ENCODE measurements at places on chromosomes 1 and 21.

- peak; percentile 85 for DNase-seq
Observed at GRCh38 chr1:50268049-50268448, 155.2 kb downstream of the DMRTA2 start.

DNA sequence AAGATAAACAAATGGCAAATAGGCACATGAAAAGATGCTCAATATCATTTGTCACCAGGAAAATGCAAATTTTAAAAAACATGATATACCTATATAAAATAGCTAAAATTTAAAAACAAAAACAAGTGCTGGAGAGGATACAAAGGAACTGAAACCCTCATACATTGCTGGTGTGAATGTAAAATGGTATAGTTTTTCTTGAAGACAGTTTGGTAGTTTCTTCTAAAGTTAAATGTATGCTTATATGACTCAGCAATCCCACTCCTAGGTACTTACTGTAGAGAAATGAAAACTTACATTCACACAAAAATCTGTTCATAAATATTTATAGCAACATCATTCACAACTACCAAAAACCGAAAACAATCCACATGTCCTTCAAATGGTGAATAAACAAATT lies 11.2 kb downstream of the TAF12 start:
- no peak for DNase-seq

- no peak for DNase-seq
Observed at GRCh38 chr1:85936470-85936869, 220.1 kb downstream of the COL24A1 start.

- DNase-seq: no peak
Observed at GRCh38 chr1:156152628-156153027, 757 bp upstream of the SEMA4A start.

DNA sequence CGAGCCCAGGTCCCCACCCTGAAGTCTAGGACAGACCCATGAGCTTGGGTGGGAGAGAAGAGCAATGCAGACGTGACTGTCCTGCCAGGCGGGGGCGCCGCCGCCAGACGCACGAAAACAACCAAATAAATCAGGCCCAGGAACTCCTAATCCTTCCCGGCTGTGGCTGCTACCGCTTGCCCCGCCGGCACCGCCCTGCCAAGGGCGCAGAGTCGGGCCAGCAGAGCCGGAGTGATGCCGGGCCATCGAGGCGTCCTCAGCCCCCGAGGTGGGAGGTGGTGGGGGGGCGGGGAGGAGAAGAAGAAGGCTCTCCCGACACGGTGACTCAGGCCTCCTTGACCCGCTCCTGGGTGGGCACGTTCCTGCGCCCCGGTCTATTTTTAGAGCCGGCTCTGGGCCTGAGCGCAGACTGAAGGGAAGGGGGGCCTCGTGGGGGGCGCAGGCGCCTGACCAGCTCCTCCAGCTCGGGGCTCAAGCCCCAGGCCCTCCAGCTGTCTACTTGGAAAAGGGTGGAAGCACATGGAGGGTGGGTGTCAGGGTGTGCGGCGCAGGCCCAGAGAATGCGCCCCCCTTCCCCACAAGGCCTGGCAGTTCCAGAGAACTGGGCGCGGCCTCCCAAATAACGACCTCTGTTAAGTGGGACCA lies 10.7 kb upstream of the COL16A1 start:
- peak; percentile 93 for DNase-seq

DNA sequence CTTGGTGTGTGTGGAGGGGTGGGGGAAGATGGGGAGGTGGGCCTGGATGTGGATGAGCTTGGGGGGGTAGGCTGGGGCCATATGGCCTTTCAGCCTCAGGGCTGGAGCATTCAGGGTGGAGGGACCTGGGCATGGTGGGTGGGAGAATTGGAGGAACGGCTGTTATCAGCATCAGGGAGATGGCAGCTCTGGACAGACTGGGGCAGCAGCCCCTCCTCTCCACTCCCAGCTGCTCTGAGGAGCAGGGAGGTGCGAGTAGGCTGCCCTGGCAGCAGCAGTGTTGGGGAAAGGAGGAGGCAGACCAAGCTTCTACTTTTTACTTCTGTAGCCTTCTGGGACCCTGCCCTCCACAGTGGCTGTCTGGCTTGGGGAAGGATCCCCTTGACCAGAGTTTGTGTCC lies 10.2 kb downstream of the PPFIA4 start:
- no peak for DNase-seq

DNA sequence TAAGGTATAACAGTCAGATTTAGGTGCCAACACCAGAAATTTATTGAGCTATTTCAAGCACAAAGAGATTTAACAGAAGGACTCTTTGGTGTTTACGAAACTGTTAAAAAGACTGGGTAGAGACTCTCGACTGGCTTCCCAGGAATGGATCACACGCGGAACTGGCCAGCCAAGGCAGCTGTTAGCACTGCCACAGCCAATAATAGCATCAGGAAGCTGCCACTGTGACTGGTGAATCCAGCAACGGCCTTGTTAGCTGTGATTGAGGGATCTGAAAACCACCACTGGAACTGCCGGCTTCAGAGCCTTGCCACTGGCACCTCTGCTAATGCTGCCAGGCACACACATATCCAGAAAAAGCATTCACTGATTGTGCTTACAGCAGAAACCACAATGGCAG lies 10.6 kb upstream of the SIM2 start:
- DNase-seq: no peak

DNA sequence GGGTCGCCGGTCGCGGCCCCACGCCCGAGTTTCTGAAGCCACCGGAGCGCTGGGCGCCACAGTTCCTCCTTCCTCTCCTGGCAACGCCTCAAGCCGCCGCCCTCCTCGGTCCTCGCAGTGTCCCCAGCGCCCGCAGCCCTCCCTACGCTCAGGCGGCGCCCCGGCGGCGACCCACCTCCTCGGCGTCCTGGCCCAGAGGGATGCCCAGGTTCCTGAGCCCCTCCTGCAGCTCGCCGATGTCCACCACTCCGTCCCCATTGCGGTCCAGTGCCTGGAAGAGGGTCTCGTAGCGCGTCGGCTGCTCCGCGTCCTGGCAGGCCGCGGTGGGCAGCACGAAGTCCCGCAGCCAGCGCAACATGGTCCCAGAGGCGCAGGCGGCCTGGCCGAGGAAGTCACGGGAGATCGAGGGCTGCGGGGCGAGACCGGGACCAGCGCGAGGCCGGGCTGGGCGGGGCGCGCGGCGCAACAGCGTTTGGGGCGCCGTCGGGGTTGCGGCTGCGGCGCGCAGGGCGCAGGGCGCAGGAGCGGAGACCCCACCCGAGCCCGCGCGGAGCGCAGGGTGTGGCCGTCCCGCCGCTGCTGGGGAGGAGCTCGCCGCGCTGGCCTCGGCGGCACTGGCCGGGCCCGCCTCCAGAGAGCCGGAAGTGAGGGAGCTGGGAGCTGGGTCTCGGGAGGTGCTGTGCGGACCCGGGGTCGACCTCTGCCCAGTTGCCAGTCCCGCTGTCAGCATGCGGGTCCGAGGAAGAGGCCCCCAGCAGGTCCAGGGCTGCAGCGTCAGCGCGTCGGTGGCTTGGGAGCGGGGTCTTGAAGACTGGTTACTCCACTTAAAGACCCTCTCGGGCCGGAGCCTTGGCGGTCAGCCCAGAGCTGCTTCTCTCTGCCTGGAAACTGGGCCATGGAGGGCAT lies at the start of gene SLC25A24:
SLC25A24 (minus strand) TSS at position 563 of the 906 bp plus-strand sequence; CDS start at position 358, 205 bp downstream.
- peak; percentile 89 for DNase-seq

DNA sequence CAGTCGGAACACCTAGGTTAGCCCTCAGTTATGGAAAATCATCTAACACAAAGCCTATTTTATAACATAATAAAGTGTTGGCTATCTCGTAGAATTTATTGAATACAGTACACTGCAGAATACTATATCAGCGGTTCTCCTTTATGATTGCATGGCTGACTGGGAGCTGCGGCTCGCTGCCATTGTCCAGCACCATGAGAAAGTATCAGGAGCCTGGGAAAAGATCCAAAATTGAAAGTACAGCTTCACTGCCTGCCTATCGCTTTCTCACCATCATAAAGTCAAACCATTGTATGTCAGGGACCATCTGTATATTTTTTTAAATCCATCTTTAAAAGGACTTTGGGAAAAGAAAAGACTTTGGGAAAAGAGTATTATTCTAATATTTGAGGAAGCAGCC lies 111.9 kb upstream of the RAVER2 start:
- DNase-seq: no peak

DNA sequence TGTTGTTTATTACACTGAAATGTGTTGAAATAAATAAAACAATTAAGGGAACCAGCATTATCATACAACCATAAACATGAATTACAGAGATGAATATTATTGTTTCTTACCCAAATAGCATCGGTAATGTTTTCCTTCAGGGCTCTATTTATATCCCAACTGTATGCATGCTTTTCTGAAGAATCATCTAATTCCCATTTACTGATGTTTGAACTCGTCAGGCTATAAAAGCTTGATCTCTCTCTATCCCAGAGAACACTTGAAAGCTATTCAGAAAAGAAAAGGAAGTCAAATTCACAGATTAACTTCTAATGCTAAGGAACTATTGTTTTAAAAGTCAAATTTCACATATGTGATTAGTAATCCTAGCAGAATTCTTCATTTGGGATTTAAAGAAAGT lies 12.4 kb downstream of the NUP133 start:
- DNase-seq: no peak
